ENCODE measurements at places on chromosomes 13 and 19.
A peak's percentile ranks its signal among the peaks of the same experiment; 100 is the strongest.

GRCh38 chr19:14603990-14604387 is 21.1 kb downstream of the CLEC17A start:
- no peak for DNase-seq

- peak; percentile 19 for DNase-seq
Observed at GRCh38 chr19:35828692-35829301, 16.2 kb upstream of the PRODH2 start.

DNA sequence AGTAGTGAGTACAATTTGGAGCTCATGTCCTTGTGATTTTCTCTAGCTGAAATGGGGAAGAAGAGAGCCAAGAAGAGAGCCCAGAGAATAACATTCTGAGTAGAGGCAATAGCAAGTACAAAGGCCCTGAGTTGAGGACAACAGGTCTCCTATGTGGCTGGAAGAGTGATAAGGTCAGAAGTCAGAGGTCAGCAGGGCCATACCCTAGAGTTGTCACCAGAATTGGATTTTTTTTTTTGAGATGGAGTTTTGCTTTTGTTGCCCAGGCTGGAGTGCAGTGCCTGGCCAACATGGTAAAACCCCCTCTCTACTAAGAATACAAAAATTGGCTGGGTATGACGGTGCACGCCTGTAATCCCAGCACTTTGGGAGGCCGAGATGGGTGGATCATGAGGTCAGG is 8.0 kb upstream of the TRIM28 start:
- no peak for DNase-seq

DNA sequence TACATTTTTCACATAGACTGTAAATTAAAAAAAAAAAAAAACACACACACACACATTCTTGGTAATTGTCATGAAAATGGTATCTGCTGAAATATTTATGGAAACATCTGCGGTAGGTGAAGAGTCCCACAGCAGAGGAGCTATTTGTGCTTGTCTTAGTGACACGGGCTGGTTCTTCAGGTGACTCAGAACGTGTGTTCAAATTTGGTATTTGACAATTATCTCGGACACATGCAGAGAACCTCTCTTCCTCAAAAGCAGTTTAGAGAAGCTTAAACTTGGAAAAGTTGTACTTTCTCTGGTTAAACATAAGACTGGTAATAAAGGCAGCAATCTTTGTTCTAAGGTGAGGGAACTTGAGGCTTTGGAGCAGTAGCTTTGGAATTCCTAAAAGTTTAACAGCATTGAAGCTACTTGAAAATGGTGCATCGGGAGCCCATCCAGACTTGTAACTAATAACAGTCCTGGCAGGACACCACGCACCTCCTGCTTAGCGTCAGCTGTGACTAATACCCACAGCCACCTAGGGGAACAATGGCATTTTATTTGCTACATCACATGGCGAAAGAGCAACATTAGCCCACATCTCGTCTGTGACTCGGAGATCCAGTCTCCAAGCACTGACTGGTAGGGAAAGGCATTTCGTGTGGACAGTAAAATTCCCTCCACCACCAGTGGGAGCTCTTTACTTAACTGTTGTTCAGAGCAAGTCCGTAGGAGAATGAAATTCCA is 1505.1 kb upstream of the SLC10A2 start:
- DNase-seq, result no peak

- DNase-seq, result no peak
Observed at GRCh38 chr13:25224151-25224550, 52.1 kb upstream of the AMER2 start.

DNA sequence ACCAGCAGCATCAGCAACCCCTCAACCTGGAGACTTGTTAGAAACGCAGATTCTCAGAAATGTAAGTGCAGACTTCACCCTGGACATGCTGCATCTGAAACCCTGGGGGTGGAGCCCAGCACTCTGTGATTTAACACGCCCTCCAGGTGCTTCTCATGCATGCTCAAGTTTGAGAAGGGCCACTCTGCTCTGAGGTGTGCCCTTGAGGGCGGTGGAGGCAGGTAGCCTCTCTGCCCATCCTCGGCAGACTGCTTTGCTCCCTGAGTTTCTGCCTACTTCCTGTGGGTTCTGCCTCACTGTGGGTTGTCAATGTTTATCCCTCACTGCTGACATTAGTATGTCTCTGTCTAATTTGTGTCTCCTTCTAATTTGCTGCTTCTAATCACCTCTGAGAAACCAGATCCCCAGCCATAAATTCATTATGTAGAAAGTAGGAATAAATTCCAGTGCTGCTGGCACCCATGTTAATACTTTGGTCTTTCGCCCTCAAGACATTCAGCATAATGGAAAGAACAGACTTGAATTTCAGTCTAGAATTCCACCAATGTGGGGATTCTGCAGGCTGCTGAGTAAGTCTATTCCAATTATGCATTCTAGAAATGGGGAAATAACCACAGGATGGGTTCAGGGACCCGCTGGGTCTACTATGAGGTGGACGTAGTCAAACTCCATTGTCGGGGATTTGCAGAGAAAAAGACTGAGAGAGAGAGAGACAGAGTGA is 51.3 kb upstream of the CYSLTR2 start:
- DNase-seq, result no peak

- no peak for DNase-seq
Observed at GRCh38 chr19:313988-314815, 23.0 kb upstream of the PLPP2 start.

GRCh38 chr13:41765813-41766212 is 195.1 kb downstream of the VWA8 start:
- no peak for DNase-seq

DNA sequence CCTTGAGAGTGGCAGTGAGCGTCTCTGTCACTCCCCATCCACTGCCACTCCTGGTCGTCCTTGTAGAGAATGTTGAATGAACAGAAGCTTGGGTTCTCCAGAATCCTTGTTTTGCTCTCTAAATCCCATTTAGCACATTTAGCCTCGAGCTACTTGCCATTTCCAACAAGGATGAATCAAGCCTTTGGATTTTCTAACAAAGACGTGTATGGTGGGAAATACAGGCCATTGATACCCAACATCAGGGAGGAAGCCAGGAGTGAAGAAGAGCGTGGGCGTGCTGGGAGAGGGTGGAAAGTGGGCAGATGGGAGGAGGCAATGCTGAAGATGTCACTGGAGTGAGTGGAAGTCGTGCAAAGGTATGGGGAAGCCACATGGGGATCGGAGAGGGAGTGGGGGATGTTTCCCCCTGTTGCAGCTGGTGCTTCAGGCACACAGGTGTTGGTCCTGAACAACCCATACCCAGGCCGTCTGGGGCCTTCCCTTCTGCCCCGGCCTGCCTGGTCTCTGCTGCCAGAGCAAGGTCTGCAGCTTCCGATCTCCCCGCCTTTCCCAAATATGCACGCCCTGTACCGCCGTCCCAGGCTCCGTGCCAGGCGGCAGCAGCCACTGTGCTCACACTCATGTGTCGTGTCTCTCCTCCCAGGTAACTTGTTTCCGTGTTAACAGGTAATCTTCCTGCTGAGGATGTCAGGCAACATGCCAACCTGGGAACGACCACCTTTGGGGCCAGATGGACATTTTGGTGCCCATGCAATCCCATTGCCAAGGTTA is 48.7 kb downstream of the ZIC5 start:
- no peak for DNase-seq

GRCh38 chr13:61908906-61909615 is 493.4 kb upstream of the PCDH20 start:
- DNase-seq, result no peak

- no peak for DNase-seq
Observed at GRCh38 chr19:58387338-58388174, 487 bp downstream of the RPS5 start.

DNA sequence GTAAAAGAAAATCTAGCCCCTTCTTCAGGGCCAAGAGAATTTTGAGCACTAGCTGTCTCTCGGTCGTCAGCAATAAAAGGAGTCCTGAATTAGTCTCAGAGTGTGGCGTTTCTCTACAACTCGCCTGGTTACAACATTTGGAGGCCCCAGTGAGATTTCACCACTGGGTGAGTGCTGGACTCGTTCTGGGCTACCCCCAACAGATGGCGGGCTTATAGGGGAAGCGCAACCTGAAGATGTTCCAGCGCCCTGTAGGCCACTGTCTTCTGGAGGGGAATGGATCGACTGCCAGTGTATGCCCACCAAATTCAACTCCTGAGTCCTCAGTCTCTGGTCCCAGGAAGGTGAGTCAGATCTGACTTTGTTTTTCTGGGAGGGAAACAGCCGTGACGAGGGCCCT is 11.7 kb upstream of the ZNF181 start:
- DNase-seq, result no peak

- no peak for DNase-seq
Observed at GRCh38 chr13:90926459-90926858, 421.0 kb upstream of the MIR17HG start.

DNA sequence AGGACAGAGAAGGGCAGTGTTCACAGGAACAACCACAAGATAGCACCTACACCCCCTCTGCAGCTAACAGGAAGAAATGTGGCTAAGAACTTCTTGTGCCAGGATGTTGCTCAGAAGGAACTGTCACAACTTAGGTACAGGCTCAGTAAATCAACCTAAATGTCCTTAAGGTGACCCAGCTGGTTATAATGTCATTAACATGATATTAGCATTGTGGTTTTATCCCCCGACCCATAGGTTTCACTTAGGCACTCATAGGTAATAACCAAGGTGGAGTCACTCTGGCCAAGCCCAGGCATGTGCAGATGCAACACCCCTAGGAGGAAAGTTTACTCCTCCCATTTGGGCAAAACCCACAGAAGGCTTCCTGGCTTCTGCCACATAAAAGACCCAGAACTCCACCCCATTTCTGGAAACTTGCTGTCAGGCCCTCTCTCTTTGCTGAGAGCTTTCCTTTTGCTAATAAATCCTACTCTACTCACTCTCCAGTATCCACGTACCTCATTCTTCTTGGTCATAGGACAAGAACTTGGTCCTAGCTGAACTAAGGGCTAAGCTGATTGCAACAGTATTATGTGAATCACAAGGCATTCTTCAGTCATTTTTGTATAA is 951.3 kb downstream of the SLITRK5 start:
- DNase-seq, result no peak

GRCh38 chr13:110334256-110334655 is 27.2 kb downstream of the COL4A2 start:
- no peak for DNase-seq

DNA sequence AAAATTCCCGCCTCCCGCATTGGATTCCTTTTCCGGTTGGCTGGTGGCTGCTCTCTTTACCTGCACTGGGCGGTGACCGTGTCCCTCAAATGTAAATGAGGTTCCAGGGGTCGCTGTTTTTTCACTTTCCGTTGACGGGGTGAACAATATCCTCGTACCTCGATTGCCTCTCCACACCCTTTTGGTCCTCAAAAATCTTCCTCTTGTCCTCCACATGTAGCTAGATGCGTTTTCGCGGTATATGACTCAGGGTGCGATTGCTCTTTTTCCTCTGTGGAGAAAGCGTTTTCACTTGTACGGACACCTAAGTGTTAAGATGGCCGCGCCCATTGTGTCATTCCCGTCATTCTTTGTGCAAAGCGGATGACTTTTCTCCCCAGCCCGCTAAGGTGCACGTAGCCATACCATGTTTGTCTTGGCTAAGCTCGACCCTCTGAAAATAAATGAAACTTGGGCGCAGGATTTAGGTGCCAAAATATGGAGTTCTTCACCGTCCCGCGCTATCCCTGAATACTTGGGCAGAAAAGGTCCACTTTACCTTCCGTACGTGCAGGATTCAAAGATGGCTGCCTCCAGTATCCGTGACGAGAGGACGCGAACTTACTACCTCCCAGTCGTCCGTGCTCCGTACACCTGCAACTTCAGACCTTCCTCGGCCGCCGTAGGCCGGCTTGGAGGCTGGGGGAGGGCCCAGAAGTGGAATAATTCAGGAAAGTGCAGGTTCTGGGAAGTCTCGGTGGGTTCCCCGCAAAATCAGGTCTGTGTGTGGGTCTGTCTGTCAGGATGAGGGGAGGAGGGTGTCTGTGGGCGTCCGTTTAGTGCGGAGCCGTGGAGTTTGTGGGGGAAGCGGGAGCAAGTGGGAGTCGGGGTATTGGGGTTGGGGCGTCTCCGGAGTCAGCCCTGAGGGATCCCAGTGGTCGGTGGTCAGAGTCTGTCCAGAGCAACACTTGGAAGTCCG is at the start of gene ZNF613:
ZNF613 (plus strand) TSS at position 689 of the 958 bp plus-strand sequence. CDS start 8,749 bp downstream, outside the sequence.
- peak; percentile 66 for DNase-seq

GRCh38 chr19:40417643-40417981 is 4.4 kb upstream of the PRX start:
- no peak for DNase-seq

- DNase-seq, result no peak
Observed at GRCh38 chr13:109938255-109938936, 152.0 kb upstream of the IRS2 start.

GRCh38 chr13:58500938-58501337 is 869.4 kb downstream of the PCDH17 start:
- no peak for DNase-seq

GRCh38 chr19:28667348-28667977 is 545.5 kb downstream of the UQCRFS1 start:
- no peak for DNase-seq

DNA sequence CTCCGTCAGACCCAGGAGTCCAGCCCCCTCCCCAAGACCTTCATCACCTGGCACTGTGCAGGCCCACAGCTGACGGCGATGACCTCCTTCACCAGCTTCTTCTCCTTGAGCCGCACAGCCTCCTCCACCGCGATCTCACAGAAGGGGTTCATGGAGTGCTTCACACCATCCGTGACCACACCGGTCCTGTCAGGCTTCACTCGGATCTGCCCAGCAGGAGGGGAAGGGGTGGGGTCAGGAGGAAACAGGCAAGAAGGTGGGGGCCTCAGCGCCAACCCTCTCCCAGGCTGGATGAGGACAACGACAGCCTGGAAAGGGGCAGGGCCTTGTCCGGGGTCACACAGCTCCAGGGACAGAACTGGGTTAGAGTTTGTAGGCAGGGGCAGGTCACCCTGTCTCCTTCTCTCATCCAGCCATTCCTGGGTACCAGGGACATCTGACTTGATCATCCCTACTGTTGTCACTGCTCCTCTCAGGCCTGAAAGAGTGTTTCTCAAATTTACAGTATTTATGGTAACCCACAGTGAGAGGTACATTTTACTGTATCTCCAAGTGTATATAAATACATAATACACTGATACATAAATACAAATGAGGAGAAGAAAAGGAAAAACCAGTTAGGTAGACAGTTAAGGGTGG is 12.0 kb downstream of the ETFB start:
- DNase-seq, result no peak

DNA sequence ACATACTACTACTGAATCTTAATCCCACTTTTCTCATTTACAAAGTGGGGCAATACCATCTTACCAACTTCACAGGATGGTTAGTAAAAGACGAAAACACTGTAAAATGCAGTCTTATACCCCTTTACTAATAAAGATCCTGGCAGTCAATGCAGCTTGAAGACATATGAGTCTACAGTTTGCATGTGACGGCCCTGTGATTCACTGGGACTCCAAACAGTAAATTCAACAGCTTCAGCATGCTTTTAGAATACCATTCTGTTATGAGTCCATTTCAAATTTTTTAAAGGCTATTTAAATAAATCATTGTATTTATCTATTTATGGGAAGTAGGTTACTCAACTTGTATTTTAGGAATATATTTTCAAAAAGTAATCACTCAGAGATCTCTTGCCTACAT is 629.1 kb downstream of the LIG4 start:
- no peak for DNase-seq

- no peak for DNase-seq
Observed at GRCh38 chr19:42563352-42564210, 31.1 kb downstream of the CEACAM8 start.

Measured in stimulated activated CD4-positive, alpha-beta T cell treated with anti-CD3 and anti-CD28 coated beads, Interleukin-1b, Interleukin-23, amount 100 ng/mL, for 1 hour (primary cell).